ENCODE measurements at places on chromosomes 12 and 14.

DNA sequence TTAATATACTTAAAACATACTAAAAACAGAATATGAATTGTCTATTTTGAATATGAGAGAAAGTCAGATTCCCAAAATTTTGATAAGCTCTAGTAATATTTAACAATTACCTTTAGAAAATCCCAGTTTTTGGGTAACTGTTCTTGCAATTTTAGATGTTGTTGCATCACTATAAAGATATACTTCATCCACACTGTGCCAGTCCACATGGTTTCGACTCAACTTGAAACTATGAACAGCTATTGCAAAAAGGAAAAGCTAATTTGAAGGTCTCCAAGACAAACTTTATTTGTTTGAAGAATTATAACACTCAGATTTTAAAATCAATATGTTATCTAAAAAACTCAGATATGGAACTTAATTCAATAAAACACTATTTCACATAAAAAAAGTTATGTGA is 59.9 kb downstream of the DDHD1 start:
- DNase-seq: no peak

- peak; percentile 30 for DNase-seq
Observed at GRCh38 chr14:94689218-94689984, 77.2 kb downstream of the SERPINA3 start.

DNA sequence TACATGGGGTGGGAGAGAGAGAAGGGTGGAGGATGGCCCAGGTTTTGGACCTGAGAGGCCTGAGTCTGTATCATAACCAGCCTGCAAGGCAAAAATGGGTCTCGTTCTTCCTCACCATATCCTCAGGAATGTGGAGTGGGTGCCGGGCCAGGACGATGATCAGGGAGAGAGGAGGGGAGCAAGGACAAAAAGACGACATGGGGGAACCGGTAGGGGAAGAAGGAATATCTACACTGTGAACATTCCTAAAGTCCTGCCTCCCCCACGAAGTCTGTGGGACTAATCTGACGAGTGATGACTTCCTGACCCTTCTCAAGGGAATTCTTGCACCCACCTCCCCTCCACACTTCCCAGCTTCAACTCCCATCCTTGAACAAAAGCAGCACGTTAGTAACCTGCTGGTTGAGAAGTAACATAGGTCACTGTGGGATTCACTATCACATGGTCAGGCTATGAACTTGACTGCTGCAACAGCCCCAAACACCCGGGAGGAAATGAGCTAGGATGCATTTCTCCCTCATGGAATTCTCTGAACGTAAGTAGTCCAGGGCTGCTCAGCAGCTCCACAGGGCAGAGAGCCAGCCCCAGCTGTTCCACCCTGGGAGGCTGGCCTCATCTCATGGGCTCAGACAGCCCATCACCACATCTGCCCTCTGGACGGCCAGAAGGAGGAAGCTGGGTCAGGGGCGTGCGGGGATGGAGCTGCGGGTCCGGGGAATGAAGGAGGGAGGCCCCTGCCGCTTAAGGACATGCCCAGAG is 36.8 kb upstream of the VWF start:
- DNase-seq: no peak

DNA sequence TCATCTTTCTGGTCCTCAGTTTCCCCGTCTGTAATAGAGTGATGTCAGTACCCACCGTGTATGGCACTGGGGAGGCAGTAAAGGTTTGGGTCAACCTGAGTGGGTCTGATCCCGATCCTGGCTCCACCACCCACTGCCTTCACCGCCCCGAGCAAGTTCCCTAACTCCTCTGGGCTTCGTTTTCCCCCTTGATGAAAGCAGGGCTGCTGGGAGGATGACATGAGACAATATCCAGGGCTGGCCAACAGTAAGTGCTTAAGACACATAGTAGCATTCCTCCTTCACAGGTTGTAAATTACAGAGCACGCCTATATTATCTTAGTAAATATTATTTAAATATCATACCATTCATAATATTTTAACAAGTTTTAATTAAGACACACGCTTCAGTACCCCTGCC is 595 bp downstream of the PLEK2 start:
- no peak for DNase-seq

GRCh38 chr12:12461923-12462315 is 100.7 kb downstream of the DUSP16 start:
- no peak for DNase-seq

DNA sequence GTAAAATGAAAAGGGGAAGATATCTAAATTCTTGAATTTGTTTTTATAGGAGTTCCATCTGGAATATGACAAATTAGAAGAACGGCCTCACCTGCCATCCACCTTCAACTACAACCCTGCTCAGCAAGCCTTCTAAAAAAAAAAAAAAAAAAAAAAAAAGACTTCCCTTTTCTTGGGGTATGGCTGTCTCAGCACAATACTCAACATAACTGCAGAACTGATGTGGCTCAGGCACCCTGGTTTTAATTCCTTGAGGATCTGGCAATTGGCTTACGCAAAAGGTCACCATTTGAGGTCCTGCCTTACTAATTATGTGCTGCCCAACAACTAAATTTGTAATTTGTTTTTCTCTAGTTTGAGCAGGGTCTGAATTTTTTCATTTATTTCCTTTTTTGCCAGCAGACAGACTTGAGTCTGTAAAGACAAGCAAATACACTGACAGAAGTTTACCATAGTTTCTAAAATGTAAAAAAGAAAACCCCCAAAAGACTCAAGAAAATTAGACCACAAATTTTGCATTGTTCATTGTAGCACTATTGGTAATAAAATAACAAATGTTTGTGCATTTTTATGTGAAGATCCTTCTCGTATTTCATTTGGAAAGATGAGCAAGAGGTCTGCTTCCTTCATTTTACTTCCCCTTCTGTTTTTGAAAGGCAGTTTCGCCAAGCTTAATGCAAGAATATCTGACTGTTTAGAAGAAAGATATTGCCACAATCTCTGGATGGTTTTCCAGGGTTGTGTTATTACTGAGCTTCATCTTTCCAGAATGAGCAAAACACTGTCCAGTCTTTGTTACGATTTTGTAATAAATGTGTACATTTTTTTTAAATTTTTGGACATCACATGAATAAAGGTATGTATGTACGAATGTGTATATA is 12.1 kb upstream of the KCNMB4 start:
- DNase-seq: no peak

DNA sequence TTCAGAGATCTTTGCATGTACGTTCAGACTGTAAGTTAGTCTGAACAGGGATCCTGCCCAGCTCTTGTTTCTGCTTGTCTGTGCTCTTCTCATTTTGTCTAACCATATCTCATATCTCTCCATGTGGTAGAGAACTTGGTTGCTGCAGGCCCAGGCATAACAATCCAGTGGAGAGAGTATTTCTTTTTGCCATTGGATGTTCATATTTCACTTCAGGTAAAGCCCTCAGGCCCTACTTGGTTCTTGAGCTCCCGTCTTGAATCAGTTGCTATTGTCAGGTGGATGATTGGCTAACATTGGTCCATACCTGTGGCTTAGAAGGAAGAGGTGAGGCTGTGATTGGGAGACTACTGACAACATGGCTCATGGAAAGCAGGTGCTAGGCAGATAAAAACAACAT is 357.7 kb upstream of the FLRT2 start:
- no peak for DNase-seq

- DNase-seq: no peak
Observed at GRCh38 chr14:63050694-63051093, 5.4 kb upstream of the KCNH5 start.

- DNase-seq: peak; percentile 16
Observed at GRCh38 chr12:128823216-128823915, 392 bp downstream of the SLC15A4 start.

GRCh38 chr14:100894416-100894815 is 9.1 kb downstream of the RTL1 start:
- DNase-seq: no peak

- no peak for DNase-seq
Observed at GRCh38 chr12:8917751-8918150, 3.4 kb downstream of the PHC1 start.

DNA sequence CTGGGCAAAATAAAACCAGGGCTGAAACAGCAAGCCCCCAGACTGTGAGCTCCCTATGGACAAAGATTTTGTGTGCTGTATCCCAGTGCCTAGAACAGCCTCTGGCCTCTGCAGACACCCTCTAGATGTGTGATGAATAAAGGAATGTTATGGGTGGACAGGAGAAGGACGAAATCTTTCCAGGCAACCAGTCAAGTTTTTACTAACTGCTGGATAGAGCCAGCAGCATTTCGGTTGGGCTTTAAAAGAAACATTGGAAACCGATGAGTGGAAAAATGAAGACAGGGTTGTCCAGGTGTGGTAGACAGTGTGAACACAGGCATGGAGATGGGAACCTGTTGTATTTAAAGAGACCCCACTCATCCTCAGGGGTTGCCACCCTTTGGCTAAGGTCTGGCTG is 4.0 kb downstream of the CHGA start:
- no peak for DNase-seq

DNA sequence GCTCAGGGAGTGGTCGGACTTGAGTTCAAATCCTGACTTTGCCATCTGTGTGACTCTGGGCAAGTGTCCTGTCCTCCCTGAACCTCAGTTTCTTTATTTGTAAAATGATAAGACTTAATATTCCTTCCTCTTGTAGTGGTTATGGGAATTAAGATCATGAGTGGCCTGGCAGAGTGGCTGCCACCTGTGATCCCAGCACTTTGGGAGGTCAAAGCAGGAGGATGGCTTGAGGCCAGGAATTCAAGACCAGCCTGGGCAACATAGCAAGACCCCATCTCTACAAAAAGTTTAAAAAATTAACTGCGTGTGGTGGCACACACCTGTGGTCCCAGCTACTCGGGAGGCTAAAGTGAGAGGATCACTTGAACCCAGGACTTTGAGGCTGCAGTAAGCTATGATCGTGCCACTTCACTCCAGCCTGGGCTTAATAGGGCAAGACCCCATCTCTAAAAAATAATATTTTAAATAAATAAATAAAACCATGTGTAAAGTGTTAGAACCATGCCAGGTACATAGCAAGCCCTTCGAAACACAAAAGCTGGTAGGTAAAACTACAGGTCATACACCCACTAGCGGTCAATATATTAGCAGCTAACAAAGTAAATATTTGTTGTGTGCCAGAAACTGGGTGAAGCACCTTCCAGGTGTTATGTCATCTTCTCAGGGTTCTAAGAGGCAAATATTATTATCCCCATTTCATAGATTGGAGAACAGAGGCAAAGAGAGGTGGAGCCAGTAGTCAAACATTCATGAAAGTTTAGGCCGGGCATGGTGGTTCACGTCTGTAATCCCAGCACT is 17.4 kb upstream of the MAP1LC3B2 start:
- DNase-seq: no peak

DNA sequence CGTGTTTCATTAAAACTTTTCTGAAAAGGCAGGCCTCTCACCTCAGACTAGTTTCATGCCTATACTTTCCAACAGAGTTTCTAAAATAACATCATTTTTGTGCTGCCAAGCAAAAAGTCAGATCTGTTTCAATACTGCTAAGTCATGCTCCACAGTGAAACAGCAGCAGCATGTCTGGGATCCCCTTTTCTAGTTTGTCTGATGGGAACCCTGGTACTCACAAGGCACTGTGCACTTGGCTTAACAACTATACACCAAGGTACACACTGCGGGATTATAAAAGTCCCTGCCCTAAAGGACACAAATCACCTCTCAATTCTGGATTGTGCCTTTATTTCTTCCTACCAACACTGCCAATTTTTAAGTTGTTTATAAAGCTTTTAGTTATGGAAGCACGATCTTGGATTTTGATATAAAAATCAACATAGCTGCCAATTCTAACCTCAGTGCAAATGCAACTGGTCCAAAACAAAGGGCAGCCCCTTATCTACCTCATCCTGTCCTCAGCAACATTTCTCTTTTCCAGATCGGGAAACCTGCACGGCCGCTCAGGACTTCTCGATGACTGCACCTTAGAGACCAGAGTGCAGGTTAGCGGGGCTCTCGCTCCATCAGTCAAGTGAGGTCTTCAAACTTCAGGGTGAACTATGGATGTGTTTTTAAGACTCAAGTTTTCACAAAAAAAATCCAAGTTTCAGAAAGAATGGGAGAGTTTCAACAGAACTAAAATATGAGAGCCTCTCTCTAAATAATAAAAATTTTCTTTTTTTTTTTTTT is 1.7 kb upstream of the EIF5 start:
- DNase-seq: no peak

- no peak for DNase-seq
Observed at GRCh38 chr14:101224356-101225156, 321.0 kb upstream of the RTL1 start.

- no peak for DNase-seq
Observed at GRCh38 chr14:70924521-70924920, 17.3 kb downstream of the PCNX1 start.

DNA sequence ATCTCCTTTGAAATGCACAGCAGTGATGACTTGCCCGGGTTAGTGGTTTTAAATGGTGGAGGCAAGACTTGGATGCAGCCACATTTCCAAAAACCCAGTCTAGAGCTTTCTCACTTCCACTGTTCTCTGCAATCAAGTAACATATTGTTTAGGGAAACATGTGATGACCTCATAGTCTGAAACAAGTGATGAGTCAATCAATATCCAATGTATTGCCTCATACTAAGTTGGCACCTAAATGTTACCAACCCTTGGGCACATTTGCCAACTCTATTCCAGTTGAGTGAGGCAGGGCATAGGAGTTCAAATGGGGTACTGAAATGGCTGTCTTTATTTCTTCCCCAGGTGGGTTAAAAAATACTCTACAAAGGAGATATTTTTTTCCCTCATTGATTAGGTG is 1105.4 kb downstream of the VRK1 start:
- no peak for DNase-seq

DNA sequence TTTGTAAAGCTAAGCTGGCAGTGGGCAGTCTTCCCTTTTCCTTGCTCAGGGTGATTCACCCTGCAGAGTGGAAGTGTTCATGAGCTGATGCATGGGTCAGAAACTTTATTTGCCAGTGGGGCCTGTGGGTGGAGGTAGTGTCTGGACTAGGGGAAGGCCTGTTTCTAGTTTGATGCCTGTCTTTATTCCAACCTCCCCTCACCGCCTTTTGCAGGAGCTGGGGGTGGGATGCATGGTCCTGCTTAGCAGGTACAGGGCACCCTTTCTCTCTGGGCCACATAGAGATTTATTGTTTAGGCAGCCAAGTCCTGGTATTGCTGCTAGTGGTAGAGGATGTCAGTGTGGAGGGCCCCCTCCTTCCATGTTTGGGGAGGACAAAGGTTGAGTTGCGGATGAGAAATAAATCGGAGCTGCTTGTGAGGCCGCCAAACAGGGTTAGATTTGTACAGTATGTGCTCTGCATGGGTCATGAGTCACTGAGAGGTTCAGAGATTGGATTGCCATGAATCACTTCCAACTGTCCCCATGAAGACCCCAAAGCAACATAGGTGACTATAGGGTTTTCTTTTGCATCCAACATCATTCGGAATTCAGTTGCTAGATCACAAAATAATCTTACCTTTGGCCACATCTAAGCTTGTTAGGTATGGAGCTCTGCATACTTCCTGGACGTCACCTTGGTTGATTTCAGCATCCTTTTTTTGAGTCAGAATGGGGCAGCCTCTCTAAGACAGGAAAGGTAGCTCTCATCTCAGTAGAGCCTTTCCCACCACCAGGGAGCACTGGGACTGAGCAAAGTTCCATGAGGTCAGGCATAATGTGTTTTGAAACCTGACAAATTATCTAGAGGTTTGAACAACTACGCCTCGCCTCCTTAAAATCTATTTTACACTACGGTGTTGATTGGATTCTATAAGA is 8.8 kb downstream of the SMOC1 start:
- no peak for DNase-seq

GRCh38 chr12:5305886-5306545 is 125.9 kb upstream of the NTF3 start:
- DNase-seq: no peak

GRCh38 chr14:90842726-90843125 is 26.5 kb upstream of the TTC7B start:
- no peak for DNase-seq

GRCh38 chr14:100165376-100165775 is 5.9 kb upstream of the DEGS2 start:
- DNase-seq: no peak

GRCh38 chr12:21248679-21249078 is 86.0 kb downstream of the SLCO1A2 start:
- no peak for DNase-seq

All from NT2/D1 (cell line).